ENCODE measurements at places on chromosomes 12 and 14. TPM values are rescaled to one million over a fixed set of nuclear protein-coding genes. Genes with fewer than 3 reads are reported as not detected.
A peak's percentile ranks its signal among the peaks of the same experiment; 100 is the strongest.

- H3K27ac ChIP-seq = no peak overlapping the region
- no peaks in the 10 kb centered on the region for H3K36me3 ChIP-seq
- no peak overlapping the region for H3K4me3 ChIP-seq
- no peak for DNase-seq
- no peaks in the 10 kb centered on the region for H3K4me1 ChIP-seq
- peaks cover 38% of the 10 kb centered on the region for H3K27me3 ChIP-seq
Measured at GRCh38 chr14:69877492-69877891, 1.7 kb upstream of the SMOC1 start.

GRCh38 chr14:78075033-78075432 lies 95.1 kb upstream of the NRXN3 start:
- no peak for DNase-seq
- H3K36me3 ChIP-seq = no peaks in the 10 kb centered on the region
- no peak overlapping the region for H3K4me3 ChIP-seq
- no peak overlapping the region for H3K27ac ChIP-seq
- H3K27me3 ChIP-seq = peaks cover 1% of the 10 kb centered on the region

FAM181A gene
- total RNA-seq = not detected

LRP1-AS gene
- total RNA-seq = not detected

GRCh38 chr14:90671382-90672234 lies 144.6 kb downstream of the TTC7B start:
- no peak overlapping the region for H3K27ac ChIP-seq
- H3K4me1 ChIP-seq = peaks cover 7% of the 10 kb centered on the region
- H3K36me3 ChIP-seq = peaks cover 3% of the 10 kb centered on the region
- DNase-seq = no peak

DNA sequence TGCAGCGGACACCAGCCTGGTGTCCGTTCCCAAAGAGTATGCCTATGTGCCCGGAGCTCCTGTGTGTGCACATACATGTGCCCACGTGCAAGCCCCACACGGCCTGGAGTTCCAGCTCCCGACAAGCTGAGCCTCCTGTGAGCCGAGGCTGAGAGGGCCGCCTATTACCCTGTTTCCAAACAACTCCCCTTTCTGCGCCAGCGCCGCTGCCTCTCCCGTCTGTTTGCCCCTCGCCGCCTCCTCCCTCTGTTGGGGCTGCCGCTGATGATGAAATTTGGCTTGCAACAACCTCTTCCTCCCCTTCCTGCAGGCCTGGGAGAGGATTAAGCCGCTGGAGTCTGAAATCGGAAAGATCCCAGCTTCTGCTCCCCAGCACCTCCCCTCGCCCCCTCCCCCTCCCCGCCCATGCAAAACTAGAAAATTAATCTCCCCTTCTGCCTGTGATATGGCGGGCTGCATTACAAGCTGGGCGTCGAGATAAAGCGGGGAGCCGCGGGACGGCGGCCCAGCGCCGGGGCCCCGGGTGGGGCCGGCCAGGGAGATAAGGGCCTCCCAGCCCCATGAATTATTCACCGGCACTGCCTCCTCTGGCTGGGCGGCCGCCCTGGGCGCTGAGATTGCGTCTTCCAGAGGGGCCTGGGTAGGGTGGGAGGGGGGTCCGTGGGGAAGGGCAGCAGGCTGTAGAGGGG lies 6.8 kb upstream of the ASIC1 start:
- no peak overlapping the region for H3K27ac ChIP-seq
- DNase-seq = no peak
- peaks cover under 1% of the 10 kb centered on the region for H3K4me1 ChIP-seq
- no peak overlapping the region for H3K4me3 ChIP-seq
- H3K36me3 ChIP-seq = no peaks in the 10 kb centered on the region

DNA sequence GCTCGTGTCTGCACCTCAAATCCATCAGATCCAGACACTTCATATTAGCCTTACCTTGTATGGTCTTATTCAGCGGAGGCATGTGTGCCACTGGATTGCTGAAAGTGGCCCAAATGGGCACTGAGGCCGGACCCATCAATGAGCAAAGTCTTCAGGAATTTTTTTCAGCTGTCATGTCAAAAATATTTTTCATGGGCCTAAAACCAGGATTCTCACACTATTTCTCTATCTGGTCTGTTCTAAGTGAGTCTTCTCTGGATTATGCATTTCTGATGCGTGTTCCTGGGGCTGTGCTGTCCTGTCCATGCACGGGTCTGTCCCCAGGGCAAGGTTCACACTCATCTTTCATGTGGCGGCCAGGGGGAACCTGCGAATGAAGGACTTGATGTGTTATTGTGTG lies 94.6 kb downstream of the KCNA5 start:
- H3K27me3 ChIP-seq = peaks cover 22% of the 10 kb centered on the region
- H3K4me3 ChIP-seq = no peak overlapping the region
- H3K27ac ChIP-seq = no peak overlapping the region
- no peaks in the 10 kb centered on the region for H3K4me1 ChIP-seq
- no peak for DNase-seq

GRCh38 chr14:98130691-98131090 lies 1141.3 kb downstream of the BCL11B start:
- H3K4me3 ChIP-seq = no peak overlapping the region
- H3K4me1 ChIP-seq = peaks cover 14% of the 10 kb centered on the region
- no peaks in the 10 kb centered on the region for H3K27me3 ChIP-seq
- no peak for DNase-seq

DNA sequence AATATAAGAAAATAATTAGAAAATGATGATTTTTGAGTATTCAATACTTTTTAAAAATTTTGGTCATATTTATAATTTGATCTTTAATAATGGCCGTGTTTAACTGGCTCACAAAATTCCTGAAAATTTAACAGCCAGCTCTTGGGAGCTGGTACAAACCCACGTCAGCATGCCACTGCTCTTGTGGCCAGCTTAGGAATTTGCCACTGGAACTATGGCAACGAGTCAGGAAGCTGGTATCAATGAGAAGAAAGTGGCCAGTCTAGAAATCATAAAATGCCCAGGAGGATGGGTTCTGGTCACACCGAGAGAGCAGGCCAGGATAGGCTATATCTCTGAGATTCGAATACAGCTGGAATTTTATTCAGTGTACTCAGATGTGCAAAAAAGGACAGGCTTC lies 72.2 kb upstream of the PLEKHG3 start:
- H3K4me3 ChIP-seq = no peak overlapping the region
- no peak overlapping the region for H3K27ac ChIP-seq
- H3K36me3 ChIP-seq = no peaks in the 10 kb centered on the region
- DNase-seq = no peak

GRCh38 chr12:88578276-88579160 lies 1.8 kb downstream of the KITLG start:
- DNase-seq = no peak
- no peaks in the 10 kb centered on the region for H3K36me3 ChIP-seq
- no peak overlapping the region for H3K27ac ChIP-seq
- H3K4me3 ChIP-seq = no peak overlapping the region

TEAD4 gene
- 3.8 TPM for total RNA-seq

LRRC10 gene
- not detected for total RNA-seq

DNA sequence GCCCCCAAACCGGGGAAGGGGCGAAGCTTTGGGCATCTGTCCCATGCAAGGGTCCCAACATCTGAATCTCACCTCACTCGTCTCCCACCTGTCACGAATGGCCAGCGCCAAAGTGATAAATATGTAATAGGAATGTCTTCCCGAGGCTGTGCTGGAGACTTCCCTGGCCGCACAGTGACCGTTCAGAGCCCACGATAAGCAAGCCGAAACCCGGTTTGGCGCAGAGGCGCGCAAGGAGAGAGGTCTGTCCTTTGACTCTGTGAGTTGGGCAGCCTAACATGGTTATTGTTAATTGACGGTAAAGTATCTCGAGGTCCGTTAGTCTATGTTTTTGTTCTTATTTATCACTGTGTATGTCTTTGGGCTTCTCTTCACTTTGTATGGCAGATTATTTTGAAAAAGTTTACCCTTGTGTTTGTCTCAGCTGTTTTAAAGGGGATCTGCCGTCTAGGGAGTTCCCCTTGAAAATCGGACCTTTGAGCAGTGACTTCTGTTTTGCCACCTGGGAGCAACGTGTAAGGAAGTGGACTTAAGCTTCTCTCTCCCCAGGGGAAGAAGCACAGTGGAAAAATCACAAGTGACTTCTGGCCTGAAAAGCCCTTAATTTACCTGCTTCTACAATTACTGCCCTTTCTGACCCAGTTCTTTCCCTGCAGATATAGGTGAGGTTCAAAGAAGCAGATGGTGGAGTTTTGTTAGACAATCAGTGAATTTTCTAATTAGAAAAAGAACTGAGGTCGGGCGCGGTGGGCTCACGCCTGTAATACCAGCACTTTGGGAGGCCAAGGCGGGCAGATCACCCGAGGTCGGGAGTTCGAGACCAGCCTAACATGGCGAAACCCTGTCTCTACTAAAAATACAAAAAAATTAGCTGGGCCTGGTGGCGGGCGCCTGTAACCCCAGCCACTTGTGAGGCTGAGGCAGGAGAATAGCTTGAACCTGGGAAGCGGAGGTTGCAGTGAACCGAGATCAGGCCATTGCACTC lies 1.1 kb upstream of the TM9SF1 start:
- H3K27me3 ChIP-seq = no peaks in the 10 kb centered on the region
- no peak for DNase-seq
- peak overlapping the region; percentile 96 for H3K4me3 ChIP-seq
- peak overlapping the region; percentile 95 for H3K27ac ChIP-seq

DNA sequence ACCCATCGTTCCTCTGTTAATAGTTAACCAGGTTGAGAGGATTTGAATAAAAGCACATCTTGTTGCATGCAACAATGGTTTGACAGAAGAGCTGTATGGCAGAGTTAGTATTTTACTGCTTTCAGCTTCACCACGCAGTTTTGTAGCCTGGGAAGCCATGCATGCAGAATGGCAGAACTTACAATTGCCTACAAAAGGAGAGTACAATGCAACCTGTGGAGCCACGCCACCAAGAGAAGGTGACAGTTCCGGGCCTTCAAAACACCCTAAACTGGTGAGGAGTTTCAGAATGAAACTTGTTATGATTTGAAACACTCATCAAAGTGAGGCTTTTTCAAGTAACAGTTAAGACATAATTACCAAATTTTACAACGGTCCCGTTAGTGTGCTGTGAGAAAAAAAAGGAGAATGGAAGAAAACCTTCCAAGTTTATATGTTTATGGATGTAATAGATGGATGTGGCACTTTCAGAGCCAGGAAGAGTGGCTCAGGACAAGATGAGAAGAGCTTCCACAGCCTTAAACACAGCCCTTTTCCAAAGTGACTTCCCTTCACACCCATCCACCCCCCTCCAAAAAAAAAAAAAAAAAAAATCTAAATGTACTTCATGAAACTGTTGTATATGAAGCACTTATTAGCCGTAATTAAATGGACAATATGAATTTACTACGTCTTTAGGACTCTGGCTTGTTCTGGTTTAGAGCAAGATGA lies 158.7 kb downstream of the EGLN3 start:
- H3K4me3 ChIP-seq = no peak overlapping the region
- no peaks in the 10 kb centered on the region for H3K36me3 ChIP-seq
- DNase-seq = no peak

- H3K36me3 ChIP-seq = no peaks in the 10 kb centered on the region
- H3K4me1 ChIP-seq = peaks cover 19% of the 10 kb centered on the region
- H3K4me3 ChIP-seq = no peak overlapping the region
- no peaks in the 10 kb centered on the region for H3K27me3 ChIP-seq
- DNase-seq = peak; percentile 53
- H3K27ac ChIP-seq = no peak overlapping the region
Measured at GRCh38 chr12:52585946-52586345, 12.3 kb upstream of the KRT74 start.

Data from activated CD4-positive, alpha-beta memory T cell treated with anti-CD3 and anti-CD28 coated beads for 36 hours (primary cell).